GM13977 (cell line): ENCODE measurements at places on chromosomes 13 and 19.

- DNase-seq = no peak
Measured at GRCh38 chr13:99389520-99390304, 82.5 kb upstream of the GPR183 start.

DNA sequence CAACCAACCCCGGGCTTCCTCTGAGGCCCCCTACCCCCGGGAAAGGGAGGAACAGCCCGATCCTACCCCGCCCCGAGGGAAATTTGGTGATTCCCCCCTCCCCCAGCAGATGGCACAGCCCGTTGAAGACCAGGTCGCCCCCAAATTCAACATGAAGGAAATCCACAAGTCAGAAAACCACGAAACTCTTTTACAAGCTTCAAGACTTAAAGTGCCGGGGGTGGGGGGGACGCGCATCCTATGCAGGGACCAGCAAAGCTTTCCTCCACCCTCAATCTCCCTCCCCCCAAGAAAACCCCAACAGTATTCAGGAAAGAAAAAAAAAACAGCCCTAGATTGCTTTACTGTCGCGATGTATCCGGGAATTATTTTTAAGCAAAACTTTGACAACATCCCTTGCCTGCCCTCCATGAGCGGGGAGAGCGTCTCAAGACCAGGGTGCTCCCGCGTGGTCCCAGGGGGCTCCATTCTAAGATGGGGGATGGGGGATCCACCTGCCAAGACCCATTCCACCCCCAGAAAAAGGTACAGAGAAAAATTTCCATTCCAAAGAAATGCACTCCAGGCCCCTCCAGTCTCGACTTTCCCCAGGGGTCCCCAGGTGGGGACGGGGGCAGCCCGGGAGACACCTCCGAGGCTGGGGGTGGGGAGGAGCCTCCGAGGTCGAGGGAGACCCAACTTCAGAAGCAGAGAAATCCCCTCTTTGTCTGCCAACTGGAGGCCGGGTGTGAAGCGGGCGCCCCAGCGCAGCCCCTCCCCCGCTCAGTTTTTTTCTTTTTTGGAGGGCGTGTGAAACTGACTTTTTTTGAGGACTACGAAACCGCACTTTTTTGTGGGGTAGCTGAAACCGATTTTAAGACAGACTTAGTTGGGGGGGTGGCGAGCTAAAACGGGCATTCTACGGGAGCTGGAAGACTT is 1.5 kb downstream of the TCF3 start:
- peak; percentile 84 for DNase-seq

GRCh38 chr13:30898070-30898469 is 8.0 kb upstream of the MEDAG start:
- DNase-seq = no peak

DNA sequence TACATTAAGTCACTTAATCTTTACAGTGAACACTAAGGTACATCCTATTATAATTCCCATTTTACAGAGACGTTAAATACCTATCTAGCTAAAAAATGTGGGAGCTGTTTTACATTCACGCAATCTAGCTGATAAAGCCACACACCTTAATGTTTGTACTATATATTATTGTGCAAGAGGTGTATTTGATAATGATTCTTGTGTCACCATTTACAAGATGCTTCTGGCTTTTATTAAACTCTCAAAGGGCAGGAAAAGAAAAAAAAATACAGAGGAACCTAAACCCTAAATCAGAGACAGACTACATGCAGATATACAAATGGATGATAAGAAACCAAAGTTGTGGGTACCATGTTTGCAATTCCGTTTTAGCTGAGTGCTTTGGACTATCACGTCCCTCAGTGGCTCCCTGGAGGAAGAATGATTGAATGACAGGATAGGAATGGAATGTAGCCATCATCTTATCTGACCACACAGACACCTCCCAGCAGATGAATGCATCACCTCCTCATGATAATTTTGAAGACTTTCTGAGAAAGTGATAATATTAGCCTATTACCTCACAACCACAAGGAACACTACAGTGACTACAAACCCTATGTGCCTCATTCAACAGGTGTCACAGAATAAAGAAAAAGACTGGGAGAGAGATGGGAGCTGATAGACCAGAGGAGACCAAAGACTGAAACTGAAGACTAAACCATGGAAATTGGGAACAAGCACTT is 230.5 kb upstream of the SERP2 start:
- no peak for DNase-seq

GRCh38 chr19:29785955-29786589 is 25.7 kb upstream of the CCNE1 start:
- DNase-seq = peak; percentile 58

GRCh38 chr19:42088471-42089190 is 12.7 kb downstream of the ZNF574 start:
- no peak for DNase-seq
